Fibroblast of mammary gland (primary cell): ENCODE measurements at places on chromosomes 3 and 15.
A peak's percentile ranks its signal among the peaks of the same experiment; 100 is the strongest.

GRCh38 chr15:37773111-37773860, 161.2 kb upstream of the TMCO5A start:
- peak; percentile 77 for DNase-seq

DNA sequence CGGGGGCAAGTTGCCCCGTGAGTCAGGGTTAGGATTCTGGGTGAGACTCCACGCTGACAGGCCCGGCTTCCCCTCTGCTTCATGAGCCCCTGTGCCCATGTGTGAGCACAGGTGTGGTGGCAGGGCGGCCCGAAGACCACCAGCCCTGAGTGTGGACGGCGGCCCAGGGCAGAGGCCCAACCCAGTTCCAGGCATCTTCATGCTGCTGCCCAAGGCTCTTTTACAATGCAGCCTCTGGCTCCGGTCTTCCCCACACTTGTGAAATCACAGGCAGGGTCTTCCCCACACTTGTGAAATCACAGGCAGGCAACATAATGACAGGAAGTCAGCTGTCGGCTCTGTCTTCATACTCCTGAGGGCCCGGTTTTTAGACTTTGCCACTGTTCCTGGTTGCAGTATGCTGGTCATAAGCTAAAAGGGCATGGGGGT, 78.8 kb downstream of the AAGAB start:
- peak; percentile 54 for DNase-seq

- DNase-seq = peak; percentile 82
Observed at GRCh38 chr15:70088887-70089691, 8.6 kb downstream of the TLE3 start.

DNA sequence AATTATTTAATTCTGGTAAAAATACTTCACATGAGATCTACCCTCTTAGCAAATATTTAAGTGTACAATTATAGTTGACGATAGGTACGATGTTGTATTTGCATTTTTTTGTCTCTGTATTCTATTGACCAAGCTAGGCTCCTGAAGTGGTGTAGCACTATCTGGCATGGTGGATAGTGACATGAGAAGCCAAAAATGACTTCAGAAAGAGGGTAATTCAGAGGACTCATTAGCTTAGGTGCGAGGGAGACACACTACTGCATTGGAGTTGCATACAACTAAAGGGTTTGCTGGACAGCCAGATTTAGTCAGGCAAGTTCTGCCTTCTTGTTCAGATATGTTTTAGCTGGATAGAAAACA, 50.6 kb downstream of the KBTBD8 start:
- no peak for DNase-seq

DNA sequence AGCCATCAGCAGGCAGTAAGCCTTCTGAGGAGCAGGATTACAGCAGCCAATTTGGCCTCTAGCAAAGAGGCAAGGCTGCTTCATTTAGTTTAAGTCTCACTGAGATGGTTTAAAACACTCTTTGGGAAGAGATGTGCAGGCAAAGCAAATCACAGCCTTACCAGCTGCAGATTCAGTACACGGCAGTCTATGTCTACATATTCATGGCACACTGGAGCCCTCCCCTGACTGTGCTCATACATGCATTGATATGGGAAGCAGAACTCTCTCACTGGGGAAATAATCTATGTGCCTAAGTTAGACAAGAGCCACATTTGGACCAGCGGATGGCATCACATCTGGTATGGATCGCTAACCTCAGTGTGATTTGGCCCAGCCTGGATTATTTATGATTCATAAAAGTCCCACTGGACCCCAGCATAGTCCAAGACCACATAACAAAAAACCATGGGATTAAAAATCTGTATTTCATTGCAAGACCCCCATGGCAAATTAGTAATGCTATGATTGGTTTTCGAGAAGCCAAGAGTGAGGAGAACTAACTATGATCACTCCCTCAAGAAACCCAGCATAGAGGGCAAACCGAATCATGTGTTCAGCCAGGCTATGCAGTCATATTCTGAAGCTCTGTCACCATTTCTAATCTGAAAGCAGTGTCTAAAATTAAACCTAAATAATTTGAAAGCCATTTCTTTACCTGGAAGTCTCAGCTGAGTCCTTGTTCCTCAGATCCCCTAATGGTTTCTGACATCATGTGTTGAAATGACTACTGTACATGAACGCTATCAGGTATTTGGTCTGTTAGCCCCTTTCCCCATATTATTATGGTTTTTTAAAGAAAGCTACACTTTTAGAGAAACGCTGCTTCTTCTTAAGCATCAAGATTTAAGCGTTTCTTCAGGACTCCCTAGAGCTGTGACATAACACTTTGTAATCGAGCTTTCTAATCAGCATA, 1.2 kb downstream of the PRICKLE2 start:
- peak; percentile 62 for DNase-seq

DNA sequence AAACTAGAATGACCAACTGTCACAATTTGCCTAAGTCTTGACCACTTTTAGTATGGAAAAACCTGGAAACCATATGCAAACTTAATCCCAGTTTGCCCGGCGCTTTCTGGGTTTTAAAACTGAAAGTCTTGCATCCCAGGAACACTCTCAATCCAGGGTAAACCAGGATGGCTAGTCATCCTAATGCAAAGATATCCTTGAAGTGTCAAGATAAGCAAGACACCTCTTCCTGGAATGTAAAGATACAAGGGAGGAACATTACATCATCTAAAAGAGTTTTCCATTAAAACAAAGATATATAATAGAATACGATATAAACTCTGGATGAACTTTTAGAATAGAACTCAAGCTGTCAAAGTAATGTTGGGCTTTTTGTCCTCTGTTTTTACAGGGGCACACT, 188.5 kb downstream of the MAGI1 start:
- DNase-seq = no peak
